Stimulated activated CD8-positive, alpha-beta memory T cell treated with anti-CD3 and anti-CD28 coated beads, Interleukin-15, amount 100 ng/mL, for 24 hours (primary cell): ENCODE measurements at places on chromosomes 2 and 18.

GRCh38 chr2:164928101-164928673 lies 27.1 kb downstream of the SLC38A11 start:
- no peak for DNase-seq

DNA sequence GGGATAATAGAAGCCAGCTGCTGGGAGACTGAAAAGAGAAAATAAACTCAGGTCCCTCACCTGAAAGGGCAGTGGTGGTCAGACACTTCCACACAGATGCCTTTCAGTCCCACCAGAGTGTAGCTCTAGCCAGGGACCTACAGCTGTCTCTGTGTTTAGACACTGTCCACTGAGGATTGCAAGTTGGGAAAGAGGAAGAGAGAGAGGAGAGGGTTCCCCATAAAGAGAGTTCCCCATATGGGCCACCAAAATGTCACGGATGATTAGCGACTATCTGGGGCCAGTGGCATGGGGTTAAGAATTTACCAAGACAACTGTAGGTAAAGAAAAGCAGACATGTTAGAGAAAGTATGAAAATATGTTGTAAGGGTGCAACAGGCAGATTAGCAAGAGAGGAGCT lies 36.7 kb upstream of the SKA1 start:
- no peak for DNase-seq

- no peak for DNase-seq
Measured at GRCh38 chr18:34840256-34840826, 130.2 kb downstream of the DTNA start.

DNA sequence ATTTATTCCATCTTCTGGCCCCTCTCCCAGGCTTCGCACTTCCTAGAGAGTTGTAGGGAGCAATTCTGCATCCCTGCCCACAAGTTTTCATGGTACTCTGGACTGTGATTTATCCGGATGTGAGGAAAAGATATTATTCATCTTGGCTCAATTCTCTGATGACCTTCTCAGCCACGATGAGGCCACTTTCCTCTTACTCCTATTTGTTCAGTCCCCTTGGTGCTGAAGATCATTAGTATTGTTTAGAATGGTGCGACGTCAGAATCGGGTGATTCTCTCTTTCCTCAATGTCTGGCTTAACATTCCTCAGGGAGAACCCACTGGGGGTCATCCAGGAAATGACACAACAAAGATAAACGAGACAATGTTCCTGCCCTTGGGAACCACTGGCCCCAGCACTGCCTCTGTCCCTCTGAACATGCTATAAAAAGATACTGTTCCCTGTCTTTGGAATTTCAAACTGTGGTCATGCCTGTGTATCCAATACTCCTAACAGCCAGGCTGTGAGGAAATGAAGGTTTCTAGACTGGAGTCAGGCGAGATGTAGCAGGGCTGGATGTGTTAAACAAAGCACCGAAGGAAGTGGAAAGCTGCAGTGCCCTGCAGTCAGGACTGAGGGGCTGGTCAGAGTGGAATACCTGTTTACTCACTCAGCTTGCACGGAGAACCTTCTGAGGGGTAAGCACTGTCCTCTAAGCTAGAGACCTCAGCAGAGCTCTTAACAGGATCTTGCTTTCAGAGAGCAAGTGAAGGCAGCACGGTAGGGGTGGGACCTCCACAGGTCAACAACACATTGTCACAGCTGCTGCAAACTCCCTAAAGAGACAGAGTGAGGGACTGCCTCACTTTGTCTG lies 12.9 kb upstream of the GLI2 start:
- no peak for DNase-seq

GRCh38 chr2:9261231-9261883 lies 54.7 kb downstream of the ASAP2 start:
- DNase-seq = no peak

DNA sequence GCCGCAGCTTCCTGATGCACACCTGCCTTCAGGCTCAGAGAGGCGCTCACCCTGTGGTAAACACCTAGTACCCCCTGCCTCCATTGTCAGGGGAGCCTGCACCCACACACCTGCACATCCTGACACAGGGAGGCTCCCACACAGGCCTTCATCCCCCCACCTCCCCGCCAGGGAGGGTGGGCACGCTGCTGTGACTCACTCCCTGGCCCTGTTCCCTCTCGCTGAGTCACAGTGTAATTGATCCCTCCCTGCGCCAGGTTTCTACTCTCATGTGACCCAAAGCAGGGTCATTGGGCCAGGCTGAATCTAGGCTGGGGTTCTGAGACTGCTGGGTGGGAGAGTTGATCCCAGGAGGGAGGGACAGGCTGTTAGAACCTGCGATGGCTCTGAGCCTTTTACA lies 8.5 kb upstream of the CELF4 start:
- DNase-seq = no peak

DNA sequence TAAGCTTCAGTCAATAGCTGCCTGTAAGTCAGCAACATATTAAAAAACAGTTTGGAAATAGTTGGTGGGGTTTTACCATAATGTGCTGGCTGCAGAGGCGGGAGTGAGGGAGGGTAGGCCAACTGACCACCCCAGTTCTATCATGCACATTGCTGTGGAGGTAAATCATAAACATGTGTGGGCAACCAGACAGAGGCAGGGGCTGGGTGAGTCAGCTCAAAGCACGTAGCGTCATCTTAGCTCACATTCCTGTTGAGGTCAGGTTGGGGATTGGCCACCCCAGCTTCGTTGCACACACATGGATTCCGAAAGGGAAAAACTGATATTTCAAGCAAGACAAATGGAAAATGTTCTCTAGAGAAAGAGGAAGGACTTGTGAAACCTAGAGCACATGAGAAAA lies 19.5 kb downstream of the GPR45 start:
- no peak for DNase-seq

DNA sequence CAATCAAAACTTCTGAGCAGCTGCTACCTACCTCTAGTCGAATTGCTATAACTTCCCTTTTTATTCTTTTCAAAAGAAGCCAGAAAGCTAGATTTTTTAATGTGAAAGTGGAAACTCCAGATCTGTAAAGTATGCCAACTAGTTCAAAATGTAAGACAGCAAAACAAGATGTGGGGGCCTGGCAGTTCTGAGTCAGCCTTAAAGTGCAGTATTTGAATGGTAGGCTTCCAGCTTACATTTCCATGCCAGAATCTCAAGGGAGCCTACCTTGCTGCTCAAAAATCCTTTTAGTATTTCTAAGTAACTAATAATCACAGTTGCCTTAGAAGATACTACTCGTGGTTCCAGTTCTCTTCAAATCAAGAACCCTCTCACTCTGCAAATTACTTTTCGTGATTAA lies 1288.7 kb downstream of the LRP1B start:
- no peak for DNase-seq

- DNase-seq = no peak
Measured at GRCh38 chr2:223113161-223113560, 61.2 kb downstream of the KCNE4 start.

GRCh38 chr18:61551586-61551985 lies 218.4 kb downstream of the CDH20 start:
- no peak for DNase-seq

GRCh38 chr2:37011130-37011529 lies 44.8 kb upstream of the STRN start:
- DNase-seq = no peak

DNA sequence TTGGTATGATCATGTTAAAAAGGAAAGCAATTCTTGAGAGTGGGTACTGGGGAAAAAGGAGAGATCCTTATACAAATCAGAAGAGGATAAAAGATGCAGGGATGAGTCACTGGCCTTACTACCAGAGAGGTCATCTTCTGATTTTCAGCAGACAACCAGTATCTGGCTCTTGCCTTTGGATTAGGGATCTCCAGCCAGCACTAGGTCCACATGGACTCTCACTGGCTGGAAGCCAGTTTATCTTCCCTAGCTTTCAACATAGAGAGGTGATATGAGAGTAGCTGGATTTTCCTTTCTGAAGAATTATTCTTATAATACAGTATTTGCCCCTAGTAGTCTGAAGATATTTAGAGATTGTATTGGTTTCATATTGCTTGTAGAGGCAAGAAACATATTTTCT lies 30.2 kb downstream of the CERKL start:
- DNase-seq = no peak

DNA sequence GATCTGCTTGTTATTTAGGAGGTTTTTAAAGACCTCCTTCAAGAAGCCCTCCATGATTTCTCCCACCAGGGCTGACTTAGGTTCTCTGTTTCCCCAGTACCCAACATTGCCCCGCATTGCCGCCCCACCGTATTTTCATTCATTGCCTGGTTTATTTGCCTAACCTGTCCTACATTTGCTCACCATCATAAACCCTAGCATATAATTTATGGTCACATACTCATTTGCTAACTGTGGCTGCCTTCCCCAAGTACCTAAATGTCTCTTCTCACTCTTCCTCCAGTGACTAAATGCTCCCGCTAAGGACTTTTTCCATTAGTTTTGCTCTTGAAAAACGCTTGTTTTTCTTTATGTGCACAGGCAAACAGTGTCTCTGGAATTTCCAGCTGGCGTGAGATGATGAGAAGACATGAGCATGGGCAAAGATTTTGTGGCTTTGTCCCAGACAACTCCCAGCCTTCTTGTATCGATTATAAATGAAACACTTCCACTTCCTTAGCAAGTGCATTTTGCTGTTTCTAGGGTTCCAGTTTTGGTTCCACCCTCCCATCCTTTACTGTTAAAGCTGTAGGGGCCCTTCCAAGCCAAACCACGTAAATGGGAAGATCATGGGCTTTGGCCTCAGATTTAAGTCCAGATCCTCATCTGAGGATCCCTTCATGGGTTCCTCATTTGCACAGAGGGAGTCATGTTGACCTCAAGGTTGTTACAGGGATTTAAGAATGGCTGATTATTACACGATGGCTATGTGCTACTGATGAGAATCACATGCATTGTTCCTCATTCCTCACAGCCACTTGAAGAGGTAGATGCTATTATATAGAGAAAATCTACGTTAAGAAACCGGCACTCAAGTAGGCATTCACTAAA lies 21.0 kb upstream of the ARMC9 start:
- no peak for DNase-seq
